ENCODE measurements at places on chromosomes 13 and 19. TPM values are rescaled to one million over a fixed set of nuclear protein-coding genes. Genes with fewer than 3 reads are reported as not detected.

GRCh38 chr13:99301913-99302636 is 5.1 kb downstream of the GPR183 start:
- DNase-seq = no peak

The INSL3 gene
- total RNA-seq = not detected

The ZNF132 gene
- total RNA-seq = 7.0 TPM

The PDX1 gene
- not detected for total RNA-seq

- no peak for DNase-seq
Measured at GRCh38 chr13:22110368-22110767, 439.5 kb downstream of the FGF9 start.

The PINLYP gene
- total RNA-seq = 2.7 TPM

- peak; percentile 81 for DNase-seq
Measured at GRCh38 chr19:10227026-10227971, 3.8 kb downstream of the S1PR2 start.

GRCh38 chr13:112174476-112175110 is 107.6 kb downstream of the SOX1 start:
- DNase-seq = no peak

The IRGQ gene
- 26.0 TPM for total RNA-seq

GRCh38 chr13:33352526-33352925 is 67.0 kb upstream of the STARD13 start:
- peak; percentile 96 for DNase-seq

- no peak for DNase-seq
Measured at GRCh38 chr19:30325676-30326392, 46.4 kb upstream of the ZNF536 start.

DNA sequence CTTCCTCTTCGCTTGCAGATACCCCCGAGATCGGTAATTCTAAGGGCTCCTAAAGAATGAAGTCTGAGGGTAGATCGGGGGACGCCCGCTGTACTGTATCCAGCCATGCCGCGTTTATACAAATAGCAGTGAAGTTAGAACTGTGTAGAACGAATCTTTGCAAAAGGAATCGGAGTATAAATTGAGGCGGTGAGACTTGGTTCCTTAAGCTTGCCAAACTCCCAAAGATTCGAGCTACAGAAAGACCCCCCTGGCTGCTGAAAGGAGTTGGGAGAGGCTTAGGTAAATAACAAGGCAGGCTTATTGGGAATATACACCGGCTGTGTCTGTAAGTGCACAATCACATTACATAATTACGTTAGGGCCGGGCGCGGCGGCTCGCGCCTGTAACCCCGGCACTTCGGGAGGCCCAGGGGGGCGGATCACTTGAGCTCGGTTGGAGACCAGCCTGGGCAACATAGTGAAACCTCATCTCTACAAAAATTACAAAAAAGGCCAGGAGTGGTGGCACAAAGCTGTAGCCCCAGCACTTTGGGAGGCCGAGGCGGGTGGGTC is 12.2 kb downstream of the TMEM160 start:
- no peak for DNase-seq

DNA sequence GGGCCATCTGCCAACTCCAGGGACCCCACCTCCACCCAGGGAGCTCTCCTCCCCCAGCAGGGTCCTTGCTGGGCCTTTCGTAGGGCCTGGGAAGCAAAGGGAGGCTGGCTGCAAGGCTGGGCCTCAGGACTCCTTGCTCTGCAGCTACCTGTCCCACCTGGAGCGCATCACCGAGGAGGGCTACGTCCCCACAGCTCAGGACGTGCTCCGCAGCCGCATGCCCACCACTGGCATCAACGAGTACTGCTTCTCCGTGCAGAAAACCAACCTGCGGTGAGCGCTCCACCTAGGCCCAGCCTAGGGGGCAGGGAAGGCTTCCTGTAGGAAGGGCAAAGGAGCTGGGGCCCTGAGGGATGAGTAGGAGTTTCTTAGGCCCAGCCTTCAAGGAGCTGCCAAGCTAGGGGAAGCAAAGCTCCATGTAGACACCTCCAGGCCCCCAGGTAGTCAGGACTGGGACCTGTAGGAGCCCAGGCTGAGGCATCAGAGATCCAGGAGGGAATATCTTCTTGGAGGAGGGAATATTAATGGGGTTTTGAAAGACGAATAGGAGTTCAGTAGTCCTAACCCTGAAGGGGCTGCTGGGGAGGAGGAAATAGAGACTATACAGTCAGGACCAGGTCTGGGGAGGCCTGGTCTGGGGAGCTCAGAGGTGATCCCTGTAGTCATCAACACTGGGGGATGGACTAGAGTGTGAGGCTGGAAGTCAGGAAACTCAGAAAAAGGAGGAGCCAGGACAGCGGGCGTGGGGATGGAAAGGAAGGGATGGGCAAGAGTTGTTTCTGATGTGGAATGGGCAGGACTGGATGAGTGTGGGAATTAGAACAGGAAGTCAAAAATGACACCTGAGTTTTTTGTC is 16.0 kb downstream of the GNA15 start:
- DNase-seq = no peak

DNA sequence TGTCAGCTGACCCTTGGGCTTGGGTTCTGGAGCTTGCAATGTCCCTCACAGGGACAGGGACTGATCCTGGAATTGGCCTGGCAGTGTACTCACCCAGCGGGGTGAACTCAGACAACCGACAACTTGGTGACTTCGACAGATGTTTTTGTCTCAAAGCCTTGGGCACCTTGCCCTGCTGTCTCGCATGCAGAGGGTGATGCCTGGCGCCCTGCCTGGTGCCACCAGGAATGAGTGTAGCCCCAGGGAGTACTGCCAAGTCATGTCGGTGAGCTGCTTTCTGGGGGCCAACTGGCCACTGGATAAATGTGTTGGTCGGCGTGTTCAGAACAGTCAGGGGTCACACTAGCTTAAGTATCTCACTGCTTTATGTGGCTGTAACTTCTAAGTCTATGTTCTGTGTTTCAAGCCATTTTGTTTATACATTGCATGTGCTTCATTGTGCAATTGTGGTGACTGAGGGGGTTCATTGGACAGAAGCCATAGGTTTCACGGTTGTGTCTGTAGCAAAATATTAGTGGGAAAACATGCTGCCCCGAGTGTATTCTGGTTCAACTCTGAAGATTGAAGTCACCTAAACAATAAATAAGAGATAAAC is 96.3 kb upstream of the TNFSF11 start:
- DNase-seq = peak; percentile 19

The SULT2A1 gene
- not detected for total RNA-seq

GRCh38 chr19:29667901-29668341 is 2.7 kb downstream of the PLEKHF1 start:
- DNase-seq = no peak

DNA sequence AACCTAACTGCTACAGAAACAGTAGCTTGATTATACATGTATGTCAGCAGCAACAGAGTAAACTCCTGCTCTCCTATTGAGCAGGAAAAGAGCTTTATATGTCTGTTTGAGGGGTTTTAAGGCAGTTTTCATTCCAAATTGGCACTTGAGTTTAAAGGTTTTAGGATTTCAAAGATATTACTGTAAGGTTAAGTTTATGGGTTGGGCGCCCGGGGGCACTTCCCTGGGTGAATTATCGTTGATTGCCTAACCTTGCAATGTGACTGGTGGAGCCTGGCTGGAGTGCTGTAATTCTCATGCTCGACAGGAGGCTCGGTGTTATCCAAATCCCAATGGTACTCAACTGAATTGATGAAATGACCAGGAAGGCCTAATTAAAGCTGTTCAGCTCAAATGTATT is 1586.1 kb downstream of the OLFM4 start:
- no peak for DNase-seq

The KIR3DL1 gene
- total RNA-seq = not detected

DNA sequence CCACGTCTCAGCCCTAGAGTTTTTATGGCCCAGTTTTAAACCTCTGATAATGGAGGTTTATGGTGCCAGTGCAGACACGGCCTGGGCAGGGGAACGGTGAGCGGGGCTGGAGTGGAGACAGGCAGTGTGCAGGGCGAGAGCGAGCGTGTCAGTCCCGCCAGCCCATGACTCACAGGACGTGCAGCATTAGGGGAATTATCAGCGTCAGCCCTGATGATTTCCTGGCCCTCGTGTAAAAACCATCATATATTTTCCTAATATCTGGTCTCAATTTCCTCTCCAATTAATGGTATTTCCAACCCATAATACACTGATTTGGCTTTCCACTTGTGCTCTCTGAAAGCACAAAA is 104.6 kb upstream of the VSTM2B start:
- DNase-seq = no peak

- DNase-seq = peak; percentile 54
Measured at GRCh38 chr13:98144801-98145350, 2.0 kb downstream of the FARP1 start.

- no peak for DNase-seq
Measured at GRCh38 chr13:41496420-41497234, 39.3 kb downstream of the RGCC start.

The ZNF66 gene
- total RNA-seq = 8.4 TPM

GRCh38 chr13:109160357-109160756 is 530.9 kb downstream of the MYO16 start:
- no peak for DNase-seq

- DNase-seq = no peak
Measured at GRCh38 chr13:94822356-94822755, 110.0 kb upstream of the SOX21 start.

The CNMD gene
- total RNA-seq = 0.51 TPM

The ANGPTL4 gene
- not detected for total RNA-seq

- peak; percentile 95 for DNase-seq
Measured at GRCh38 chr19:3387645-3388589, 21.5 kb downstream of the NFIC start.

DNA sequence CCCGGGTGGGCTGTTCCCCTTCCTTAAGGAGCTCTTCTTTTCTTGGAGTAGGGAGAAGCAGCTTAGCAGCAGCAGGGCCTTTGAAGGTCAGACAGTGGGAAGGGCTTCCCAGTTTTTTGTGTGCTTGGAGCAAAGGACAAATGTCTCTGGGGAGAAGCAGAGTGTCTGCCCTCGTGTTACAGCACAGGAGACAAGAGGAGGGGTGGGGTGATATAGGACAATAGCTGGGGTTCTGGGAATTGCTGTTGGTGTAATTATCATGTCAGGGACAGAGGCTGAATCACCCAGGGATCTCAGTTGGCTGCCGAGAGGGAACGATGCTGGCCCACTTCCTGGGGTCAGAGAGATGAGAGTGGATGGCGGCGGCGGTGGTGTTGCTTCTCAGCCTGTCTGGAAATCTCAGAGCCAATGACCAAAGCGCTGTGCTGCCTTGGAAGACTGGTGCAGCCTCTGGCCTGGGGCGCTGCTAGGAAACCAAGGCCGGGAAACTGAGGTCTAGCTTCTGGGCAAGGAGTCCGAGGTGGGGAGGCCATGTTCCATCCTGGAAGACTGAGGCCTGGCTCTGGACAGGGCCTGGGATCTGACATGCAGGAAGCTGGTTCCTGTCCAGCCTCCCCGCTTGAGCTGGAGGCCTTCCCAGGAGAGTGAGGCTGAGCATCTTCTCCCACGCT is 1.2 kb downstream of the INAFM1 start:
- DNase-seq = peak; percentile 20

GRCh38 chr13:90201676-90202460 is 1145.6 kb upstream of the MIR17HG start:
- DNase-seq = peak; percentile 73

GRCh38 chr19:1225440-1226226 is 12.2 kb downstream of the CBARP start:
- DNase-seq = no peak

- DNase-seq = no peak
Measured at GRCh38 chr13:28475916-28476725, 18.8 kb downstream of the FLT1 start.

The STARD13 gene
- 41.6 TPM for total RNA-seq

DNA sequence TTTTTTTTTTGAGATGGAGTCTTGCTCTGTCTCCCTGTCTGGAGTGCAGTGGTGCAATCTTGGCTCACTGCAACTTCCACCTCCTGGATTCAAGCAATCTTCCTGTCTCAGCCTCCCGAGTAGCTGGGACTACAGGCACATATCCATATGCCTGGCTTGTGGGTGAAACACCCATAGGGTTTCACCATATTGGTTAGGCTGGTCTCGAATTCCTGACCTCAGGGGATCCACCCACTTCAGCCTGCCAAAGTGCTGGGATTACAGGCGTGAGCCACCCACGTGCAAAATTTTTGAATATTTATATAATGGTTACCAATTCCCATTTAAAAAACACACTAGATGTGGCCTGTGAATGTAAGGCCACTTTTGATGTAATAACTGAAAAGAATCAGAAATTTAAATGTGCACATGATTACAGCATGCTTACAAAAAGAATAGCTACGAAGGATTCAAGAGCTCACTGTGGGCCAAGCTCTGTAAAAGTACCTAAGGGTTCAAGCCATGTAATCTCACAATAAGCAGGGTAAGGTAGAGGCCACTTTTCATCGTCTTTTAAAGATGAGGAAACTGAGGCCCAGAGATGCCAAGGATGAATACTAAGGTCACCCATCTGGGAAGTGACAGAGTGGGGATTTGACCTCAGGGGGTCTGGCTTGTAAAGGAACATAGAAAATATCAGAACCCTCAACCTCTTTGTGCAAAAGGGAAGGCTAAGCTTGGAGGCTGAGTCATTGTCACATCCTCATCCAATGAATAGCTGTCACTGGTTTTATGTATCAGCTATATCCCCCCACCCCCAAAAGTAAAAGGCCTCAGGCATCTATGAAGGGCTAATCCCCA is 17.8 kb downstream of the TNFSF14 start:
- DNase-seq = no peak

The GAPDHS gene
- not detected for total RNA-seq

The TUBA3C gene
- not detected for total RNA-seq

GRCh38 chr19:45952686-45953505 is 20.8 kb downstream of the NOVA2 start:
- DNase-seq = peak; percentile 84

The FGF21 gene
- not detected for total RNA-seq
